Hypothalamus (tissue), 51 donors: ENCODE measurements at places on chromosomes 5 and 9.

DNA sequence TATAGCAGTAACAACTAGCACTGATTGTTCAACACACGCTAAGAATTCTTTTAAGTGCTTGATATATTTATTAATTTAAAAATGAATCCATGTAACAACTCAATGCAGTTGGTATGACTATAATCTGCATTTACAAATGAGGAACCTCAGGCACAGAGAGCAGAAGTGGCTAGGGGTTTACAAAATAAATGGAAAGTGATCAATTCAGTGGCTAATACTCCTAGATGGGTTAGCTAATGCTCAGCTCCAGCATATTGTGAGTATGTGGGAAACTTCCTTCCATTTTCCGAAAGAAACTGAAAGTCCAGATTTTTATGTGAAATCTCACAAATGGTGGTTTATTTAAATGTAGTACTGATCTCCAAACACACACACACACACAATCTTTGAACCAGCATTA is 128.0 kb downstream of the RFX3 start:
- DNase-seq: no peak

GRCh38 chr9:134061688-134062371 is 6.0 kb downstream of the BRD3 start:
- no peak for DNase-seq

DNA sequence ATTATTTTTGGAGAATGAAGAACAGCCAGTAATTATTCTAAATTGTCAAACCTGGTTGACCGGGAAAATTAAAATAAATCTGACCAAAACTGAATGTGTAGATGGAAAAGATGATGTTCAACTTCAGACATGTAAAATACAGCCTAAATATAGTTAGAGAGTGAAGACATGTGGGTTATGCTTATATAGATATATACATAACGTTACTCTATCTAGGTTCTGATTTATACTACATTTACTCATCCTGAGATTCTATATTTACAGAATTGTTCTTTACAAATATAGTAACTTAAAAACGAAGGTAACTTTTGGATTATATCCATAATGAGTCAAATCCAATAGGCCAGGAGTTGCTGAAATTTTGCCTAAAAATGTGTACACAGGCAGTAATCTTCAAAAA is 20.8 kb upstream of the THG1L start:
- no peak for DNase-seq

GRCh38 chr5:83077662-83078261 is 415 bp downstream of the XRCC4 start:
- no peak for DNase-seq

GRCh38 chr5:44665101-44665701 is 143.5 kb upstream of the MRPS30 start:
- no peak for DNase-seq

GRCh38 chr5:149489605-149490037 is 61.6 kb downstream of the CSNK1A1 start:
- no peak for DNase-seq

GRCh38 chr5:170769246-170769645 is 14.3 kb upstream of the GABRP start:
- no peak for DNase-seq

- DNase-seq: no peak
These were observed 8.6 kb upstream of the ANKRD33B start for GRCh38 chr5:10555277-10555684.

DNA sequence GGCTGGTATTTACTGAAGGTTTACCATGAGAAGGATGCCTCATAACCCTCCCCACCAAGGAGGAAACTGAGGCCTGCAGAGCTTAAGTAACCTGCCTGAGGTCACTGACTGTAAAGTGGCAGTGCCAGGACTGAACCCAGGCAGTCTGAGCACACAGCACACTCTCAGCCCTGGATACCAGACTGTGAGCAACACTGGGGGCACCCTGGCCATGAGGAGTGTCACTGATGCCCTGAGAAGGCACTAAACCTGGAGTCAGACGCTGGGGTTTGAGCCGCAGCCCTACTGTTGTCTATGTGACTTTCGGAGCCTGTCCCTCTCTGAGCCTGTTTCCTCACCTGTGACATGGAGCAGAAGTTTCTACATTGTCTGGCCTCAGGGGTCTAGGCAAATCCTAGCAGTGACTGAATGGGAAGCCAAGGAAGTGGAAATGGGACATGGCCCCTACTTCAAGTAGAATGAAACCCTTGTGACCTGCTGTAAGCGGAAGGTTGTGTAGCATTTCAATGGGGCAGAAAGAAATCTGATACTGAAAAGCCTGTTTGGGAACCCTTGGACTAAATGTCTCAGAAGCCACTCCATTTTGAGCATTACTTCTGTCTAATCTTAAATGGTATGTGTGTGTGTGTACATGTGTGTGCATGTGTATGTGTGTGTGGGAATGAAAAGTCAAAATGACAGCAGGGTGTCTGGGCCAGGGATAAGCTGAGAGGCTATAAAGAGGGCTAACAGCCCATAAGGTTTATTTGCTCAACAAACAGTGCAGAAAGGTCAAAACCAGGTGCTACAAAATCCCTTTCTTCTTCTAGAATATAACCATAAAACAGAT is 36.0 kb downstream of the B4GALT1 start:
- DNase-seq: no peak

- no peak for DNase-seq
These were observed 9.1 kb upstream of the ANKH start for GRCh38 chr5:14880688-14881087.

GRCh38 chr9:133715295-133715865 is 22.8 kb downstream of the SARDH start:
- DNase-seq: no peak

DNA sequence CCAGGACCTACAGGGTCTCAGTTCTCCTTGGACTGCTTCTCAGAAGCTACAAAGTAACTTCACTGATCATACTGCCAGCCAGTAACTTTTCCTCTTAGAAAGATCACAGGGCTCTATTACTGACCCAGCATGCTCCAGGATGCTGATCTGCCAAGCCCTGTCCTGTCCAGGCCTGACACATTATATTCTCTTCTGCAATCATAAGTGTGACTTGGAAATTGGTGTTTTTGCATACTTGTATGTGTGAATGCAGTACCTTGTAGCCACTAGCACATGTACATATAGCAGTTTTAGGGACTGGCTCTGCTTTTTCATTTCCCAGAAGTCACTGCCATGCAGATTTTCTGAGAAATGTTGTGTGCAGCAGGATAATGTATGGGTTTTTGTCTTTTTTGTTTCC is 40.1 kb upstream of the CCNH start:
- DNase-seq: no peak

DNA sequence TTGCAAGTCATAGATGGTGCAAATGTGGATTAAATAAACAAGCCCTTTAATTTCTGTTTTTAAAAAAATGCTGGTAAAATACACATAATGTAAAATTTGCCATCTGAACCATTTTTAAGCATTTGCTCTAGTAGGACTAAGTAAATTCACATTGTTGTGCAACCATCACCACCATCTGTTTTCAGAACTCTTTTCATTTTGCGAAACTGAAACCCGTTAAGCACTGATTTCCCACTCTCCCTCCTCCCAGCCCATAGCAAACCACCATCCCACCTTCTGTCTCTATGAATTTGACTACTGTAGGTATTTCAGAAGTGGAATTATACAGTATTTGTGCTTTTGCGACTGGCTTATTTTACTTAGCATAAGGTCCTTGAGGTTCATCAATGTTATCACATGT is 103.3 kb upstream of the CNTLN start:
- DNase-seq: no peak

DNA sequence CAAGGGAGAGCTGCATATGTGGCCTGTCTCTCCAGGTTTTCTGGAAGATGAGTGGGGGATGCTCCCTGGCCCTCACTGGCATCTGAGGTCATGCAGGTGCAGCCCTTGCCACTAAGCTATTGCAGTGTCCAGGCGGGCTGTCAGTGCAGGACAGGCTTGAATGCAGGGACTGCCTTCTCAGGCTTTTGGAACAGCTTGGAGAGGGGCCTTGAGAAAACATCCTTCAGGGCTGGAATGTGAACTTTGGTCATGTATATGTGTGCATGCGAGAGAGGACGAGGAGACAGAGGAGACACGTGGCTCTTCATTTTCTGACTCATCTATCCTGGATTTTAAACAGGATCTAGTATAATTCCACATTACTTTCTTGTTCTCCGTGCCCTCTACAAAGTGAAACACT is 90.3 kb downstream of the MACROH2A1 start:
- DNase-seq: no peak

GRCh38 chr9:124033967-124034366 is 22.4 kb downstream of the LHX2 start:
- DNase-seq: no peak

GRCh38 chr5:88115211-88115610 is 153.4 kb downstream of the TMEM161B start:
- DNase-seq: no peak

DNA sequence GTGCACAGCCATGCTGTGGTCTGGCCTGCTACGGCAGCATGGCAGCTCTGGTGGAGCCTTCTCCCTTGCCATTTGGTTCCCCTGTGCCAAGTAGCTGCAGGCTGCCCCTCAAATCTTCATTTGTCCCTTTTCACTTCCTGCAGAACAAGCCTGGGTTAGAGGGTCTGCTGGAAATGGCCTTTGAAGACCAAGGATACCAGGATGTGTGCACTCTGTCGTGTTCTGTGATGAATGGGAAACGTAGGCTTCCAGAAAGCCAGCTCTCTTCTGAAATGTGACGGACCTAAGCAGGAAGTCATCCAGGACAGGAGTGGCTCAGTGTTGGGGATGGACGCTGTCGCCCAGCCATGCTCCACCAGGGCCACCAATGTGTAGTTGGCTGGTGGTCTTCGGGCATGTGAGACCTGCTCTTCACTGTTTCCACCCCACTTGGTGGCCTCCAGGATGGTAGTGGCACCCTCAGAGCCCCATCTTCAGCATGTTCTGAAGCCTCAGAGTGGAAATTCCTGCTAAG is 3.4 kb upstream of the POMT1 start:
- DNase-seq: no peak

DNA sequence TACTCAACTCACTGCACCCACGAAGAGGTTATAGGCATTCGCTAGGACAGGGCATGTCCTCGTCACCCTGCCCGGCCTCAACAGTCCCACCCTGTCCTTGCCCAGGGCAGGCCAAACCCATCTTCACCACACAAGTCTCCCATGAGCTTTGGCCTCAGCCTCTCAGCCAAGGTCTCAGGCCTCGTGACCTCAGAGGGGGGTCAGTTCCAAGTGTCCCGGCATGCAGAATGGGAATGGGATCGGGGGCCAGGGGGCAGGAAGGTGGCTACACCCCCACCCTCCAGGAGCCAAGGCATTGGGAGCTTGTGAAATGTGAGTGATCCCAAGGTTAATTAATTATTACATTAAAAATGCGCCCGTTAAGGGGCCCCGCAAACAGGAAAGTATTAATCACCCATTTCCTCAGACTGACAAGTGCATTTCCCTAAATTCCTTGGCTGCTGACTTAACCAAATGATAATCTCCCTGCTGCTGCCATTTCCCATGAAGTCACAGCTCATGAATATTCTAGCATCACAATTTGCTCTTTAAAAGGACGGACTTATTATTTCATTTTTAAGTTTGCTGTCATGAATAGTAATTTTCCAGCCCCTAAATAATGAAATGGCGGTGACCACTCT is 8.0 kb upstream of the UBAC1 start:
- DNase-seq: no peak

DNA sequence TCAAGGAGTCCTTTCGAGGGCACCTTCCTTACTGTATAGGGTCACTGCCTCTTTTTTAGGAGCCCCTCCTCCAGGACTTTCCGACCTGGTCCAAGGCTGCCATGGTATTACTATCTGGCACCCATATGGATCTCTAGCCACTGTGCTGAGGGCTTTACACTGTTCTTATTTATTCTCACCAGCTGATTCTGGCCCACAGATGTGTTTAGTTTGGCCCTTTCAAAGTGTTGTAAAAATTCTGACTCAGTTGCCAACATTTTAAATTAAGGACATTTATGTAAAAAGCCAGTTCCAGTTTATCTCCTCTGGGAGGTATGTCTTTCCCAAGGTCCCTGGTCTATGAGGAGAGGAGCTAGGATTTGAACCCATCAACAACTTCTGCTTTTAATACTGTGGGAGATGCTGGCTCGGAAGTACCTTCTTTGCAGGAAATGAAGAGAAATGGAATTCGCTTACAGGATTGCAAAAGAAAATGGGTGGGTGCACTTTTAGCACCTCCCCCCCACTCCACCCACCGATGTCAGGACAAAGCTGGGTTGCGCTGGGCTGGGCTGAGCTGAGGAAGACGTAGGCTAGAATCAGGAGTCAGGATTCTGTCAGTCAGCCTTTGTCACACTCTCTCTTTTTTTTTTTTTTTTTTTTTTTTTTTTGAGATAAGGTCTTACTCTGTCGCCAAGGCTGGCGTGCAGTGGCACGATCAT is 7.8 kb downstream of the JADE2 start:
- no peak for DNase-seq

DNA sequence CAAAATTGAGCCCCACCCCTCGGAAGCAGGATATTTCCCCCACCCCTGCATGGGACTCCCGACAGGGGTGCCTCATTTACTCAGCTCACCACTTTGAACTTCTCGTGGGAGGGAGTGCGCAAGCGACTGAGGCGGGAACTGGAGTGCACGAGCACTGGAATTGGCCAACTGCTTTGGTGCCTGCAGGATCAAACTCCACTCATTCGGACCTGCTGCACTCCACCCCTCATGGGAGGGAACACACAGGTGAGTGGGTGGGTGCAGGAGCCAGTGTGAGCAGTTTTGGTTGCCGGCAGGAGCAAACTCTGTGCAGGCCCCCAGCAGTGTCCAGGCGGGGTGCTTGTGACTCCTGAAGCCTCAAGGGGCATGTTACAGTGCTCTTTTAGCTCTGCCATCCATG is 301.2 kb downstream of the TUSC1 start:
- no peak for DNase-seq

- no peak for DNase-seq
These were observed 850 bp downstream of the IL6ST start for GRCh38 chr5:55993731-55994494.

DNA sequence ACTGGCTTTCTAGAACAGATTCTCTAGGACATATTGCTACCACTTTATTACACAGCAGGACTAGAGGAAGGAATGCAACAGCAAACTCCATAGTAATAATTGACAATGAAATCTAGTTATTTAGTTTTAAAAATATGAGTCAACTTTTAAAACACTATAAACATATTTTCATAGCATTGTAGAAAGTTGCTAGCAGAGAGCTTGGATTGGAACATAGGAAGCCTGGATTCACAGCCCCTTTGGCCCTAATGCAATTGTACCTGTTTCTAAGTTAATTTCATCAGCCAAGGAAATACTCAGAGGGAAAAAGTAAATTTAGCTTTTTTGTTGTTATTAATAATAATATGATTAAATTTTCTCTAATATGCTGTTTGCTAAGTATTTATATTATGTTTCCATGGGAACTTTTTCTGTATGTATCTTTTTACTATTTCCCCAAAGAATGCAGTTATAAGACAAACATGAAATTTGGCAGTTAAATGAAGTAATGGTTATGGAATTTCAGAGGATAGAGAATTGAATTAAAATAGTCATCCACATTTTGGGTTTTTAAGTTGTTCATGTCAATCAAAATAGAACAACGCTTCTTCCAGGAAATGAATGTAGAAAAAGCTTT is 45.6 kb downstream of the VCAN start:
- no peak for DNase-seq
